Fibroblast of the aortic adventitia (primary cell): ENCODE measurements at places on chromosomes 12 and 14. TPM values are rescaled to one million over a fixed set of nuclear protein-coding genes. Genes with fewer than 3 reads are reported as not detected.

The C2CD5 gene
- total RNA-seq, result 24.5 and 31.2 TPM in 2 replicates

The MYL2 gene
- total RNA-seq, result not detected in 2 replicates

The TSPAN8 gene
- 7.1 and 15.5 TPM in 2 replicates for total RNA-seq

The MYH6 gene
- not detected in 2 replicates for total RNA-seq

The RNF10 gene
- total RNA-seq, result 96.7 and 125 TPM in 2 replicates

The SERPINA9 gene
- total RNA-seq, result not detected in 2 replicates

The TMEM229B gene
- 0.81 and 1.8 TPM in 2 replicates for total RNA-seq

The CHGA gene
- total RNA-seq, result 0.18 TPM in 1 of 2 replicates, not detected in the other

The AKAP6 gene
- 0.33 and 2.2 TPM in 2 replicates for total RNA-seq

The YLPM1 gene
- 39.7 and 57.2 TPM in 2 replicates for total RNA-seq

The ZNF891 gene
- 1.8 and 1.9 TPM in 2 replicates for total RNA-seq

The LRRC10 gene
- total RNA-seq, result not detected in 2 replicates

The KIF26A gene
- total RNA-seq, result under 0.01 TPM in 1 of 2 replicates, not detected in the other

The STX2 gene
- total RNA-seq, result 14.1 and 48.1 TPM in 2 replicates

The NGB gene
- not detected in 2 replicates for total RNA-seq

The CPNE6 gene
- total RNA-seq, result not detected in 2 replicates

The CMA1 gene
- not detected in 2 replicates for total RNA-seq

The FIGNL2 gene
- total RNA-seq, result 0.18 TPM in 1 of 2 replicates, not detected in the other

The ATXN2 gene
- 45.7 and 114 TPM in 2 replicates for total RNA-seq

The BEGAIN gene
- 0.18 and 0.33 TPM in 2 replicates for total RNA-seq

The DNAJC22 gene
- 1.6 and 2.5 TPM in 2 replicates for total RNA-seq

The TMEM119 gene
- 58.4 and 164 TPM in 2 replicates for total RNA-seq

The CMTM5 gene
- total RNA-seq, result 0.49 TPM in 1 of 2 replicates, not detected in the other

The C1QL4 gene
- 0.18 TPM in 1 of 2 replicates, not detected in the other for total RNA-seq

The SLCO1A2 gene
- 0.09 TPM in 1 of 2 replicates, not detected in the other for total RNA-seq

The SYNE3 gene
- 19.3 and 63.4 TPM in 2 replicates for total RNA-seq

The ALX1 gene
- 0.63 and 1.2 TPM in 2 replicates for total RNA-seq

The ZC2HC1C gene
- 0.90 and 1.6 TPM in 2 replicates for total RNA-seq

The ASPG gene
- total RNA-seq, result not detected in 2 replicates

The GSC gene
- 2.1 and 2.5 TPM in 2 replicates for total RNA-seq

The NFATC4 gene
- total RNA-seq, result 77.9 and 221 TPM in 2 replicates

The RPL41 gene
- total RNA-seq, result 2,772 and 12,570 TPM in 2 replicates

The CDC42BPB gene
- total RNA-seq, result 60.2 and 78.4 TPM in 2 replicates

The SERPINA1 gene
- total RNA-seq, result not detected in 2 replicates

The PPP1R36 gene
- total RNA-seq, result 0.18 TPM in 1 of 2 replicates, not detected in the other

The NFYB gene
- total RNA-seq, result 20.2 and 43.7 TPM in 2 replicates

The KRT85 gene
- total RNA-seq, result not detected in 2 replicates
